Stimulated activated CD4-positive, alpha-beta T cell treated with anti-CD3 and anti-CD28 coated beads, Interleukin-1b, Interleukin-23, amount 100 ng/mL, for 4 hours (primary cell): ENCODE measurements at places on chromosomes 2 and 18.

DNA sequence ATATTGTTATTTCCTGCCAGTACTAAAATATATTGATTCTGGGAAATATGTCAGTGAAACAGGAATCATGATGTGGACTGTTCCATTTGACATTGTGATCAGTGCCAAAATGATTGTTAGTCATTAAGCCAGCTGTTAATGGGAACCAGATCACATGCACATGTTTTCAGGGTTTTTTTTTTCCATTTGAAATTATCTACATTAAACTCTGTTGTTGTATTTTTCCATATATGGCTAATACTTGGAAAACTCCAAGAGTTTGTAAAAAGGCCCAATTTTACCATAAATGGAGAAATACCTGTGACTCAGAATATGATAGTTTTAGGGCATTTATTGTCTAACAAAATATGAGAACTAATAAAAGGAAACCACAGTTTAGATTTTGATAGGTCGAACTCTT lies 13.4 kb downstream of the ITGAV start:
- no peak for DNase-seq

GRCh38 chr18:69246027-69246426 lies 154.7 kb upstream of the DOK6 start:
- no peak for DNase-seq

DNA sequence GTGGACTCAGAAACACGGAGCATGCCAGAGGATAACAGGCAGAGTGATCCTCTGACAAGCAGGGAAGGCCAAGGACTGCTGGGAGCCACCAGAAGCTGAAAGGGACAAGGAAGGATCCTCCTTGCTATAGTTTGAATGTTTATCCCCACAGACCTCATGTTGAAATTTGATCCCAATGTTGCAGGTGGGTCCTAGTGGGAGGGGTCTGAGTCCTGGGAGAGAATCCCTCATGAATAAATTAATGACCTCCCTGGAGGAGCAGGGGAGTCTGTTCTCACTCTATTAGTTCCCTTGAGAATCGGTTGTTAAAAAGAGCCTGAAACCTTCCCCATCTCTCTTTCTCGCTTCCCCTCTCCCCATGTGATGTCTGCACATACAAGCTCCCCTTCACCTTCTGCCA lies 124.4 kb downstream of the FBXO15 start:
- no peak for DNase-seq

- no peak for DNase-seq
These were observed 221.5 kb downstream of the DOK6 start for GRCh38 chr18:69622184-69622583.

GRCh38 chr2:100321866-100322820 lies at the start of gene LONRF2:
Gene LONRF2, minus strand, starts transcription at chr2:100322501. Its CDS starts 408 bp downstream, at chr2:100322093.
- no peak for DNase-seq

DNA sequence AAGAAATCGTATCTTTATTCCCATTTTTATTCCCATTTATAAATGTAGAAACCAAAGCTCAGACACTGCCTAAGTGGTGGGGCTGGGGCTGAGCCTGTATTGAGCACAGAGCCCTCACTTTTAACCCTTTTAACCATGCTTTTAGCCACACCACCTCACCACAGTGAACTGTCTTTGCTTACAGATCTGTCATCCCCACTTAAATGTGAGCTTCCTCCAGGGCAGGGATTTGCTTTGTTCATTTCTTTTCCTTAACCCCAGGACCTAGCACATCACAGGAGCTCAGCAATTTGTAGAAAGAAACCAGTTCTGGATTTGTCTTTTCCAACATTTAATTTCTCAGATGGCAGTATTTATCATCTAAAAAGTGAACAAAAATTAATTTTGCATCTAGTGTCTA lies 2.2 kb downstream of the BOD1L2 start:
- no peak for DNase-seq

DNA sequence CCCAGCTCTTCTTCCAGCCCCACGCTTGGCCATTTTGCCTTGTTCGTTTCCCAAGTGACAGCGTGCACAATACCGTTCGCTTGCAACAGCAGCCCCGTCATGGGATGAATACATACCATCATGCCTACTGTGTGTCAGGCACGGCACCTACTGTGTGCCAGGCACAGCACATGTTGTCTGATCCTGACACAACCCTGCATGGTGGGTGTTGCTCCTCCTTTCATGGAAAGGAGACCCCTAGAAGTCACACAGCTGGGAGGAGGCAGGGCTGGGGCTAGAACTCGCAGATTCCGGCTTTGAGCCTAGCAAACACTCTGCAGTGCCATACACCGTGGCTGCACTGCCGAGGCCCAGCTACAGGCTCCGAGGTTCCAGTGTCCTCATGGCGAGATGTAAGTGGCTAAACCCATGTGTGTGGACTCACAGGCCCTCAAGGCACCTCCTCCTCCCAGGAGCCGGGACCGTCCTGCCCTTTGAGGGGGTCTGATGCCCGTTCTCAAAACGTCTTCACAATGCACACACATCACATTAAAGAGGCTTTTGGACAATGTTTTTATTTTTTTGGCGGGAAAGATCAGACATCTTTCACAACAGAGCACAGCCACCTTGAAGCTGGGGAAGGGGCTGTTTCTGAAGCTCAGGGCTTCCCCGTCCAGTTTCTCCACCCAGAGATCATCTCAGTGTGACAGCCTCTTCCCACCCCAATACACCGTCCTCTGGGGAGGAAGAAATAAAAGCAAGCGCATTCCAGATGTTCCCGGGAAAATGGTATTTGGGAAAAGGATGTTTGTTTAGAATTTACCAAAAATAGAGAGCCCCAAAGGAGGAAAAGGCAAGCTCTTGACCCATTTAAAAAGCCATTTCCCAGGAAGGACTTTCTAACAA lies 64.9 kb downstream of the HS1BP3 start:
- DNase-seq, result no peak

GRCh38 chr18:75037689-75037955 lies 171.3 kb downstream of the PTGR3 start:
- no peak for DNase-seq

- no peak for DNase-seq
These were observed 110.6 kb downstream of the TMEM182 start for GRCh38 chr2:102872388-102872787.

DNA sequence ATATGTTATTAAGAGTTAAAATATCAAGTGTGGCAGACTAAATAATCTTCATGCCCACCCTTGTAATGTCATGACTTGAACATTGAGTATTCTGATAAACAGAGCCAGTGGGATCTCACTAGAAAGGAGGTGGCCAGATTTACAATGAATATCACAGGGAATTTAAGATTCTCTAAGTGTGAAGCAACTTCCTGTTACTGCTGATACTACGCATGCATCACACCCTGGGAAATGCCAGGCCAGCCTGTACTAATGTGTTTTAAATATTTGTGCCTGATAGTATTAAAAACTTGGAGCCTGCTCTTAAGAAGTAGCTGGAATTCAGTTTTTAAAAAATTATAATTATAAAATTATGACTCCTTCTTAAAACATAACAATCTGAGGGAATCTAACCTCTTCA lies 148.3 kb downstream of the LAMA3 start:
- DNase-seq, result no peak

DNA sequence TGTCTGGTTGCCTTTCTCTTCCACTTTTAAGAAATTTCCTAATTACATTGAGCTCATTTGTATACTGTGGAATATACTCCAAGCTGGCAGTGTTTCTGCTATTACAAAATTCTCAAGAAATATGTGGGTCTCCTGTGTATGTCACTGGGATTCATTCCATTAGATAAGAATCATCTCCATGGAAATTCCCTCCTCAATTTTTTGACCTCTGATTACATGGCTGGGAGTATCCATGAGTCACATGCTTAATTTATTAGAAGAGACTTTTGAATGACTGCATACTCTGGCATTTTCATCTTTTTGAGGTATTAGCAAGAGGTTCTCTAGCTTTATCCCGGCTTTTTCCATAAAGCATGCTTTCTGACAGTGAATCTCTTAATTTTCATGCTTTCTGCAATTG lies 665.5 kb upstream of the CNTNAP5 start:
- no peak for DNase-seq
